ENCODE measurements at places on chromosomes 3 and 15.
A peak's percentile ranks its signal among the peaks of the same experiment; 100 is the strongest.

- DNase-seq, result no peak
These were observed 280.4 kb downstream of the SLC9A9 start for GRCh38 chr3:143567823-143568222.

GRCh38 chr15:69508659-69509058 is 56.0 kb downstream of the RPLP1 start:
- DNase-seq, result no peak

- DNase-seq, result no peak
These were observed 5.1 kb downstream of the POLG start for GRCh38 chr15:89329329-89330084.

DNA sequence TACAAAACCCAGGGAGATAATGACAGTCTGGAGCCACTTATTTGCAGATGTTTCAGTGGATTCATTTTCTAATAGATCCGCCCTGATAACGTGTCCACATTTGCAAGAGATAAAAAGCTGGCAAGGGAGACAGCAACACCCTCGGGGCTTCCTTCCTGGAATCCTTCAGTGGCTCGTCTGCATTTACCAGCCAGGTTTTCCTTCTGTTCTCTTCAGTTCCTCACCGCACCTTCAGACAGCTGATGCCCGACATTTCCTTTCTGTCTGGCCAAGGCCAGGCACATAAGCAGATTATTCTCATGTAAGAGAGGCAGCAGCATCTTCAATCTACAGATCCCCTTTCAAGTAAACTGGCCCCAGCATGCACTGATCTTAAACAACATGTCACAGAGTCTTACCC is 56.2 kb upstream of the SPATA12 start:
- DNase-seq, result no peak

DNA sequence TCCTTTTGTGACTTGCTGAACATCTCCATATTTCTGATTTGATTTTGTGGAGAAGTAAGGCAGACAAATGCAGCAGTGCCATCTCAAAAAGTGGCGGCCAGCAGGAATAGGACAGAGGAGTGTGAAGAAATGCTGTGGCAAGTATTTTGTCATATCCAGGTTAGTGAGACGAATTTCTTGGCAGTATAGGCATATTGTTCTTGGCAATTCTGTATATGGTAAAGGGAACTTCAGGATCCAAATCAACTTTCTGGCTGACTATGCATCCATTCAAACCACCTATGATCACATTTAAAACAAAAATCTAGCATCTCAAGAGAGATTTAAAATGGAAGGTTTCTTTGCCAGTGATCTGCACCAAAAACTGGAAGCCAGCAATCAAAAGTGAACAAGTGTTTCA is 228.0 kb downstream of the DTWD1 start:
- no peak for DNase-seq

DNA sequence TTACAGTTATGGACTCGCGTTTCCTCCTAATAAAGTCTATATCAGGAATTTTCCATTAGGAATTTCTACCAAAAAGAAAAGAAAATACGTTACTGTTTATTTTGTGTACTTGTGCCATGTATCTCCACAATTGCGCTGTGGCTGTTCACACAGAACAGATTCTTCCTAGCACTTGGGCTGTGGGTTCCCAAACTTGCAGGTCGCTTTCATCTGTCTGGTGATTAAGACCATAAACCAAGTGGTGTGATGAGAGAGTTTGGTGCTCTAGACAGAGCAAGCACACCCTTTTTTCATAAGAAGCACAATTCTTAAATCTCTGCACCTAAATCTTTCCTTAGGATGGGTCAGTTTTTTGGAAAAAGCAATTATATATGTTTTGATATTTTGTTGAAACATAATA is 203.3 kb downstream of the TP63 start:
- no peak for DNase-seq

GRCh38 chr3:26236531-26236930 is 386.0 kb upstream of the LRRC3B start:
- DNase-seq, result peak; percentile 15

GRCh38 chr15:45386974-45387373 is 8.6 kb upstream of the GATM start:
- no peak for DNase-seq

- no peak for DNase-seq
These were observed 555.6 kb upstream of the RGMA start for GRCh38 chr15:93644595-93644994.

All from right renal cortex interstitium (tissue), 3 donors.